ENCODE measurements at places on chromosomes 1 and 21.

DNA sequence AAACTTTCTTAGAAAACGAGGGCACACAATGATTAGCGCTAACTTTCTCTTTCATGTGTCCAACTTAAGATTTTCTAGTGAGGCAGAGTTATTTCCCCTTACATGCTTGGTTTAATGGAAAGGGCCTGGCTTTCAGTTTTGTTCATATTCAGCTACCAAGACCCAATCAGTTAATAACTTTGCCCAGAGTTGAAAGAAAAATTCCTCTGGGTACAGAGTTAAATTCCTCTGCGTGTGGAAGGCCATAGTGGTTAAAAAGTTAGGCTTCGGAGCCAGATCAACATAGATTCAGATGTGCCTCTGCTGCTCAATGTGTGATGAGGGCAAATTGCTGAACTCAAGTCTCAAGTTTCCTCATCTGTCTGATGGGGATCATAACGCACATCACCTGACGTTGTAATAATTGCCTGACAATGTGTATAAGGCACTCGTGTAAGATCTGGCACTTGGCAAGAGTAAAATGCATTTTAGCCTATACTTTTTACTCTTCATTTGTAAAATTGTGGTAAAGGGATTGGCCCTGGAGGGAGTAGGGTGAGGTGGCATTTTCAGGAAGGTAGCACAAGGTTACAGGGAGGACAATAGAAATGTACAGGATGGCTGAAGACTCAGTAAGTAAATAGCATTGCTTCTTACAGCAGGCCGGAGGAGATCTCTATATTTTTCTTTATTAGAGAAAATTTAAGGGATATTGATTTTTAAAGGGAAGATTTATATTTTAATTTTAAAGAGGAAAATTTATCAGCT, 103.4 kb downstream of the ROR1 start:
- no peak for DNase-seq

GRCh38 chr1:58746757-58747156, 37.1 kb downstream of the JUN start:
- DNase-seq, result no peak

DNA sequence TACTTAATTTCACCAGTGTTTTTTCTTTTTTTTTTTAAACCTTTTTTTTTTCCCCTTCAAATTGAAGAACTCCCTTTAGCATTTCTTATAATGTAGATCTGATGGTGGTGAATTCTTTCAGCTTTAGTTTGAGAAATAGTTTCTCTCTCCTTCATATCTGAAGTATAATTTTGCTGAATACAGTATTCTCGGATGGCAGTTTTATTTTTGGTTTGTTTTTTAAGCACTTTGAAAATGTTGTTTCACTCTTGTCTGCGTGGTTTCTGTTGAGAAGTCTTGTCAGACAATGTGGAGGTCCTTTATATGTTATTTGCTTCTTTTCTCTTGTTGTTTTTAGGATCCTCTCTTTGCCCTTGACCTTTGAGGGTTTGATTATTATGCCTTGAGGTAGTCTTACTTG, 135.1 kb downstream of the RPS6KC1 start:
- no peak for DNase-seq

GRCh38 chr1:233183226-233184020, 112.1 kb downstream of the PCNX2 start:
- no peak for DNase-seq

All from activated CD4-positive, alpha-beta T cell treated with anti-CD3 and anti-CD28 coated beads for 36 hours (primary cell).